ENCODE measurements at places on chromosomes 6 and 20.
A peak's percentile ranks its signal among the peaks of the same experiment; 100 is the strongest.

DNA sequence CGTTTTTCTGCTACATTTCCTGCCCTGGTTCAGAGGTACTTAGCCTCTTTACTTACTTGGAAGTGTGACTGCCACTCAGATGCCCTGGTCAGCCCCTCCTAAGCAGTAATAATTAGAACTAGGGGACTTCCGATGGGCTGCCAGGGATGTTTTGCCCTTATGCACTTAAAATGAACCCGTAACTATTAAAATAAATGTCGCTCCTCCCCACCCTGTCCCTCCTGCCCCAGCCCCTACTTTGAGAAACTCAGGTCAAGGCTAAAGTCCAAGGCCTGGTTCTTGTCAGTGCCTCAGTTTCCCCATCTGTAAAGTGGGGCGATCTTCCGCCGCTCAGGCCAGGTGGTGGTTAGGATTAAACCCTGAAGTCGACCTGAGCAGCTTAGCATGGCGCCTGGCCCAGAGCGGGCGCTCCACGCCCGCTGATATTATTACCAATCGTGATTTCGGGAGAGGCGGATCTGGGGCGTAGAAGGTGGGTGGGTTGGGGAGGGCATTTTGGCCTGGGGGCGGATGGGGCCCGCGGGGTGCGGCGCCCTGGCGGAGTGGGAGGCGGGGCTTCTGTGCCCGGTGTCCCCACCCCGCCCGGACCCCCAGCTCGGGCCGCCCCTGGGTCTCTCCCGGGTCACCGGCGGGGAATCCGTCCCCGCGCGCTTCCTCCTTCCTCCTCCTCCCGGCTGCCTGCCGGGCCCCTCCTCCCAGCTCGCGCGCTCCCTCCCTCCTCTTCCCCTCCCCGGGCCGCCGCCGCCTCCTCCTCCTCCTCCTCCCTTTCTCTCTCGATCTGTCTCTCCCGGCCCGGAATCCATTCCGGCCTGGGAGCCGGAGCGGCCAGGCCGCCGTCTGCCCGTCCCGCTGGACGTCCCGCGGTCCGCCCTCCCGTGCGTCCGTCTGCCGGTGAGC, at the start of gene SRC:
Gene SRC, plus strand, starts transcription at position 802 of the 897 bp plus-strand sequence. CDS start 38,014 bp downstream, outside the sequence.
- DNase-seq: no peak
- H3K27me3 ChIP-seq: no peaks in the 10 kb centered on the region
- no peaks in the 10 kb centered on the region for H3K36me3 ChIP-seq

DNA sequence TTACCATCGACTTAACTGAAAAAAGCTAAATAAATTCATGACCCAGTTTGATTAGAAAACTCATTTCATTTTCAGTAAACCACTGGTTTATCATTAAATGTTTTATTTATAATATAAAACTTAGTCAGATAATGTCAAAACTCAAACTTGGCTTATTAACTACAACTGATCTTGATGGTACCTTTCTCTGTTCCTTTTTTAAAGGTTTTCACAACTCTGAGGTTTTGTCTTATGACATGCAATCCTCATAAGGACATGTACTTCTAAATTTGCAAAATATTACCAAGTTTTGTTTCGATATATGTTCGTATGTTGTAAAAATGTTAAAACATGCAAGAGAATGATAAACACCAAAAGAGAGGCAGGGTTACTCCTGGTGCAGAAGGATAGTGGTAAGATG, 82.5 kb upstream of the PDE10A start:
- no peaks in the 10 kb centered on the region for H3K36me3 ChIP-seq
- no peaks in the 10 kb centered on the region for H3K4me1 ChIP-seq
- no peak for DNase-seq
- H3K27me3 ChIP-seq: no peaks in the 10 kb centered on the region
- no peak overlapping the region for H3K27ac ChIP-seq
- no peak overlapping the region for H3K4me3 ChIP-seq

DNA sequence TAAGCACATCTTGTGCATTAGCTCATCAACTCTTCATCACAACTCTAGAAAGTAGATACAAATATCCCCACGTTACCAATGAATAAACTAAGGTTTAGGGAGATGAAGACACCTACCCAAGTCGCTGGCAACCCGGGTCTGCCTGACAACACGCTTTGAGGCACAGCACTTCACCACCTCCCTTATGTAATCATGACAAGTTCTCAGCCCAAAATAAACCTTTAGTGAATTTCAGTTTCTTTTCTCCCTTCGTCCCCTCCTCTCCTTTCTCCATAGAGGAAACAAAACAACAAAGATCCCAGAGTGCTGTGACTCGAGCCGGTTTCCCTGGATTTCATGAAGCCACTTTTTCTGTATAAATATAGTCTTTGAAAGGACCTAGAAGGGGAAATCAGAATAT, 105.4 kb downstream of the MAFB start:
- H3K4me3 ChIP-seq: no peak overlapping the region
- no peaks in the 10 kb centered on the region for H3K36me3 ChIP-seq
- no peaks in the 10 kb centered on the region for H3K4me1 ChIP-seq
- no peak for DNase-seq

GRCh38 chr6:156741287-156742073, 35.7 kb upstream of the ARID1B start:
- no peaks in the 10 kb centered on the region for H3K36me3 ChIP-seq
- no peaks in the 10 kb centered on the region for H3K4me1 ChIP-seq
- H3K27ac ChIP-seq: no peak overlapping the region
- no peak for DNase-seq

DNA sequence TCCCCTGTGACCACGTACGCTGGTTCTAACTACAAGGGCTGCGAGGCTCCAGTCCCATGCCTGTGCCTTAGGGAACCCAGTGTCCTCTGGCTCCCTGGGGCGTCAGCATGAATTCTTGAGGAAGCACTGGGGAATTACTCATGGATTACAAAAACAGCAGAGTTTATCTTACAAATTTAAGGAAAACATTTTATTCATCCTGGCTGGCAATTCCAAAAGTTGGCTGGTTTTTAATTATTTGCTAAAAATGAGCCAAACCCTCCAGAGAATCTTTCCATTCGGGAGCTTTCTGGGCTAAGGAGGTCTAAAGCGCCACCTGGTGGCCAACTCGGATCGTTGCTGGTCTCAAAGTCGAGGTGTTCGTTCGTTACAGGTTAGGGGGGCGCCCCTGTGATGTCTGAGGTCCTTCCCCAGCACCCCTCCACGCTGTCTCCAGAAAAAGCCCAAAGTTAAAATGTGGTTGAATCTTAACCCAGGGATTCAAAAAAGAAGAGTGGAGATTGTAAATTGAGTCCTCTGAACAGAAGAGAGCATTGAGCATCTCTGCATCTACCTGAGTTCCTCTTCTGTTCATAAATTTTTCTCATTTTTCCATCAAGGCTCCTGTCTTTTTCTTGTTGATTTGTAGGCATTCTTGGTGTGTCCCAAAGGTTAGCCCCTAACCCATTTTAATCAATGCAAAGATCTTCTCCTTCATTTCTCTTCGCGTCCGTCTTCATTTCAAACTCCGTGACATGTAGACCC, 99.4 kb downstream of the BFSP1 start:
- DNase-seq: no peak
- H3K4me1 ChIP-seq: no peaks in the 10 kb centered on the region
- H3K4me3 ChIP-seq: no peak overlapping the region
- H3K36me3 ChIP-seq: no peaks in the 10 kb centered on the region
- no peak overlapping the region for H3K27ac ChIP-seq

DNA sequence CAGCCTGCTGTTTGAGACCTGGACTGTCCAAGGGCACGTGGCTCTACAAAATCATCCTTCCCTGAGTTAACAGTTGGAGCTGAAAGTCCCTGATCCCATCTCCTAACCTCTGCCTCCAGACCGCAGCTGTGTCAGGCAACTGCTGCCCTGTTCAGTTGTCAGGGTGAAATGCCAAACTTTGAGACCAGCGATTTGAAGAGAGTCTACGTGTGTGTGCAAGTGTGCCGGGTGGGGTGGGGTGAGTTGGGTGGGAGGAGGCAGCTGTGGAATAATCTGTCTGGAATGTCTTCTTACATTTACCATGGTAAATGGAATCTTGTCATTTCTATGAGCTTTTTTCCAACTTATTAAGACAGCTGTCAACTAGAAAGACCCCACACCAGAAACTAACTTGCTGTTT, 81.0 kb upstream of the FAM8A1 start:
- peaks cover 6% of the 10 kb centered on the region for H3K36me3 ChIP-seq
- no peak overlapping the region for H3K4me3 ChIP-seq
- no peak for DNase-seq
- H3K27ac ChIP-seq: no peak overlapping the region
- H3K4me1 ChIP-seq: no peaks in the 10 kb centered on the region

DNA sequence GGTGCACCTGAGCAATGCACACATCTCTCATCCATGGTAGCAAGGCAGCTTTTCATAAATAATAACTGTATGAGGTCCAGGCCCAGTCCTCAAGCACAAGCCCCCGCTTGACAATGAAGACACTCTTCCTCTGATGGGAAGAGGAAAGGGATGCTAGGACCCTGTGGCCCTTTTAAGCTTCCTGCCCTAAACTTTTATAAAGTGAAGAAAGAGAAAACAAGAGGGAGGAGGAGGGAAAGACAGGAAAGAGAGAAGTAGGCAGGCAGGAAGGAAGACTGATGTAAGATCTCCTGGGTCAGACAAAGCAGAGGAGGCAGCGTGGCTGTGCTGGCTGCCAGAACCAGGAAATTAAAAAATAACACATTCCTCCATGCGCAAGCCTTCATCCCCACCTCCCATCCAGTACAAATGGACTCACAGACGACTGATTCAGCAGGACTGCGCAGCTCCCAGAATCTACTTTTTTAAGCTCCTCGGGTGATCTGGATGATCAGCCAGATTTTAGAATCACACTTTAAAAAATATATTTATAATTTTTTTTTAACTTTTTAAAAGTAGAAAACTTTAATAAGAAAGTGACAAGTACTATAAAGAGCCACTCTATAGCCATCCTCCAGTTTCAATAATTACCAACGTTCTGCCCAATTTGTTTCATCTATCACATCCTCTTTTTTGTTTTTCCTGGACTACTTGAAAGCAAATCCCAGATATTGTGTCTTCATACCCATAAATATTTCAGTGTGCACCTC, 16.5 kb downstream of the TNFAIP3 start:
- peaks cover 2% of the 10 kb centered on the region for H3K4me1 ChIP-seq
- no peaks in the 10 kb centered on the region for H3K27me3 ChIP-seq
- no peak overlapping the region for H3K4me3 ChIP-seq

GRCh38 chr20:25389858-25390537, 637 bp downstream of the ABHD12 start:
- peak overlapping the region; percentile 57 for H3K27ac ChIP-seq
- no peaks in the 10 kb centered on the region for H3K36me3 ChIP-seq
- H3K27me3 ChIP-seq: no peaks in the 10 kb centered on the region
- H3K4me3 ChIP-seq: peak overlapping the region; percentile 83
- no peaks in the 10 kb centered on the region for H3K4me1 ChIP-seq
- peak; percentile 66 for DNase-seq

GRCh38 chr6:137647762-137648447, 153.7 kb upstream of the OLIG3 start:
- no peaks in the 10 kb centered on the region for H3K36me3 ChIP-seq
- no peak overlapping the region for H3K4me3 ChIP-seq
- H3K27me3 ChIP-seq: no peaks in the 10 kb centered on the region
- H3K27ac ChIP-seq: no peak overlapping the region

DNA sequence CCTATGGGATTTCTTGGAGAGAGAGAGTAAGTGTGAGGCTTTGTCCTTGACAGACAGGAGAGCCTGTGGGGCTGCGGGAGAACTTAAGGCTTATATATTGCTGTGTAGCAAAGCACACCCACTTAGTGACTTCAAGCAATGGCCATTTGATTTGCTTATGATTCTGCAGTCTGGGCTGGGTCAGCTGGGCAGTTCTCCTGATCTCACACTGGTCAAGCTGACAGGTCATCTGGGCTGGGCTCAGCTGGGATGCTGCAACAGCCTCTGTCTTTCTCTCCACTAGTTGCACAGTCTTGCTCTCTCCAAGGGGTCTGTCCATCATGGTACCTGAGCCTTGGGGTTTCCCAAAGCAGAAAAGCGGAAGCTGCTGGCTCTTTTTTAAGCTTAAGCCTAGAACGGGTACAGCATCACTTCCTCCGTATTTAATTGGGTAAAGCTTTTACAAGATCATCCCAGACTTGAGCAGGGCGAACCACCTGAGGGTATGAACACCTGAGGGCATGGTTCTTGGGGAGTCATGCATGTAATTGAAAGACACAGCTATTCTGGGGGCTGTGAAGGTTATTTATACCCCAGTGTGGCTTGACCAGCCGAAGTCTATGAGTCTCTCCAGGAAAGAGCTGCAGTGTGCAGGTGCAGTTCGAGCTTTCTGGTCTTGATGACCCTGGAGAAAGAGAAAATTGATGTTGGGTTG, 13.3 kb upstream of the GGTLC1 start:
- H3K36me3 ChIP-seq: no peaks in the 10 kb centered on the region
- H3K27me3 ChIP-seq: no peaks in the 10 kb centered on the region
- no peak overlapping the region for H3K4me3 ChIP-seq
- no peaks in the 10 kb centered on the region for H3K4me1 ChIP-seq

DNA sequence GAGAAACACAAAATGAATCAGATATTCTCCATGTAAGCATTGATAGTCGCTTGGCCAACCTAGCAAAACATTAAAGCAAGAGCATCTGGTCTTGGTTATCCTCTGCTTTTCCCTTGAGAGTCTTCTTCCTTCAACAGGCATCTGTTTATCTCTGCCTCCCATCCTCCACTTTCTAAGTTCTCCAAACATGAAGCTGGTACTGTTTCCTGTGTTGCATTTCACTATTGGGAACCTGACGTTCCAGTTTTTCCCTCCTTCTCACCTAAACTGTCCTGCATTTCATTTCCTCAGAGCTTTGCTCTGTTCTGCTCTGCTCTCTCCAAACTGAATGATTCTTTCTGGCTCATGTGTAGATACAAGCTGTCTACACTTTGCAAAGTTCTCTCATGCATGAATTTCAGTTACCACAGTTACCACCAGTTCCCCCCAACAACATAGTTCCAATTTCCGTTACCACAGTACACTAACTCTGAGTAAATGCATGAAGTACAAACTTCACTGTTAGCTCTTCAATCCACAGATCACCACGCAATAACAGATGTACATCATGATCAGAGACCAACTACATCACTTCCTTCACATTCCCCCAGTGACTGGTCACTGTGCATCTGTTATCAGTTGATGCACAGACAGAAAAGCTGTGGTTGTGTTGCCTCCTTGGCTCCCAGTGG, 86.7 kb upstream of the F13A1 start:
- H3K27ac ChIP-seq: no peak overlapping the region
- H3K36me3 ChIP-seq: no peaks in the 10 kb centered on the region
- H3K4me1 ChIP-seq: no peaks in the 10 kb centered on the region
- no peaks in the 10 kb centered on the region for H3K27me3 ChIP-seq
- H3K4me3 ChIP-seq: no peak overlapping the region

- DNase-seq: no peak
- no peak overlapping the region for H3K4me3 ChIP-seq
- H3K4me1 ChIP-seq: no peaks in the 10 kb centered on the region
- no peak overlapping the region for H3K27ac ChIP-seq
- H3K27me3 ChIP-seq: no peaks in the 10 kb centered on the region
Observed at GRCh38 chr6:130050230-130050629, 31.8 kb downstream of the L3MBTL3 start.

- no peaks in the 10 kb centered on the region for H3K27me3 ChIP-seq
- H3K4me1 ChIP-seq: peaks cover 5% of the 10 kb centered on the region
- peak overlapping the region; percentile 49 for H3K4me3 ChIP-seq
- H3K36me3 ChIP-seq: no peaks in the 10 kb centered on the region
- DNase-seq: no peak
- H3K27ac ChIP-seq: peak overlapping the region; percentile 27
Observed at GRCh38 chr6:33633462-33634158, 12.5 kb downstream of the ITPR3 start.

- no peak overlapping the region for H3K27ac ChIP-seq
- no peaks in the 10 kb centered on the region for H3K27me3 ChIP-seq
- no peak for DNase-seq
- H3K4me1 ChIP-seq: no peaks in the 10 kb centered on the region
Observed at GRCh38 chr6:145112711-145113148, 622.6 kb downstream of the EPM2A start.
